ENCODE measurements at places on chromosomes 2 and 18.

DNA sequence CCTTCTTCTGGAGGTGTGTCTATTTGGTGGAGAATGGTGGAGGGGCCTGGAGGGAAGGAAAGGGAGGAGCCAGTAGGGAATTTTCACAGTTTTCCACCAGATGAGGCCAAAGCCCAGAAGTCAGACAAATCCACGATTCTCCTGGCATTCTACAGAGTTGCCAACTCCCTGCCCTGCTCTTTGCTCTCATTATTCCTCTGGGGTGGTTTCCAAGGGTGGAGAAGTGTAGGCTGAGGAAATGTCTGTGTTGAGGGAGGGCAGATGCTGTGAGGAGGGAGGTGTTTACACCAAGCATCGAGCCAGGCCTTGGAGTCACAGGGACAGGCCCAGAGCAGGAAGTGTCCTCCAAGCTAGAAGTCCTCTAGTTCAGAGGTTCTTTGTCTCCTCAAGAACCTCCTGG, 124.1 kb upstream of the LGALSL start:
- DNase-seq: no peak

GRCh38 chr2:240997856-240998705, at the start of gene SNED1:
Gene SNED1 (plus strand): TSS chr2:240998618. CDS start chr2:240998838, 220 bp downstream.
- no peak for DNase-seq

DNA sequence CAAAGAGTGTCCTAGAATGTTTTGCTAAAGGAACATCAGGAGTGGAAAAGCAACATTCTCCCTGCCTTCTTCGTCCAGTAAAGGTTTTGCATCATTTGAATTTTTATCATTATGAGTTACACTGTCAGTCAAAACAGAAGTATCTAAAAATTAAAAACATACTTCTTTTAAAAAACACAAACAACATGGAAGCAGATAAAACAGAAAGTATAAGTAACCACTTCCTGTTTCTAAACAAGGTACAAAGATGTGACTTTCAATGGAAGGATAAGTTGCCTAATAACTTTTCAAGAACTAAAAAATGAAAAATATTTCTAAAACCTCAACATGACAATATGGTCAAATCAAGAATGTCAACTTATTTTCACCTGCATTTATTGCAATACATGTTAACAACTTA, 158.2 kb downstream of the STK39 start:
- DNase-seq: no peak

- DNase-seq: no peak
Observed at GRCh38 chr2:152309352-152310214, 25.4 kb upstream of the FMNL2 start.

DNA sequence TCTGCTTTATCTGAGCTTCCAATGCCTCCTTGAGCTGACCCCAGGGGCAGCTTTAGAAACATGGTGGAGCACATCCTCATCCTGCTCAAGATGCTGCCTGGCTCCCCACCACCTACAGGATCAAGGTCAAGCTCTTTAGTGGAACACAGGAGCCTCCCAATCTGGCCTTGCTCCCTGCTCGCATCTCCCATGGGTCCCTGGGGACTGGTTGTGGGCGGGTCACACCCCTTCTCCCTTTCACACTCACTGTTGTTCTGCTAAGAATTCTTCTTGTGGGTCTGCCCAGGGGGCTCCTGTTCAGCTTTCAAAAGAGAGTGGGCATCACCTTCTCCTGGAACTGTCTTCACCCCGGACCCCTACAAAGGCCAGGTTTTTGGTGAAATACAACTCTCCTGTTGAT, 8.4 kb upstream of the NT5DC4 start:
- no peak for DNase-seq

- no peak for DNase-seq
Observed at GRCh38 chr2:29463181-29463900, 348.1 kb downstream of the CLIP4 start.

DNA sequence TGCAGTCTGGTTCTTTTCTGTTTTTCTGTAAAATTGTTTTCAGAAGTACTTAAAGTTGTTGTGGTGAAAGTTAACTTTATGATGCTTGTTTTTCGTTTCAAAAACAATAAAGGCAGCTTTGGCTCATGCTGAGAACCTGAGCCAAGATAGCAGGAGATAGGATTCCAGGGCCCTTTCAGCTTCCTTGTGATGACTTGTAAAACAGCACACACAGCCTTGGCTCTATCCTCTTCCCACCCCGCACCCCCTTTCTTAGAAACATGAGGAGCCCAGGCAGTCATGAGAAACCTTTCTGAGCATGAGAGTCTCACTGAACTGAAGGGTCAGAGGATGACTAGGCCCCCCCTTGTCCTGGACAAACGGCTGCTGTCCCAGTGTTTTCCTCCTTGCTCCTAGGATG, 12.4 kb upstream of the CHRNA1 start:
- no peak for DNase-seq

- DNase-seq: no peak
Observed at GRCh38 chr2:229202646-229203045, 68.4 kb downstream of the PID1 start.

- DNase-seq: no peak
Observed at GRCh38 chr2:105725388-105725787, 19.3 kb upstream of the NCK2 start.

DNA sequence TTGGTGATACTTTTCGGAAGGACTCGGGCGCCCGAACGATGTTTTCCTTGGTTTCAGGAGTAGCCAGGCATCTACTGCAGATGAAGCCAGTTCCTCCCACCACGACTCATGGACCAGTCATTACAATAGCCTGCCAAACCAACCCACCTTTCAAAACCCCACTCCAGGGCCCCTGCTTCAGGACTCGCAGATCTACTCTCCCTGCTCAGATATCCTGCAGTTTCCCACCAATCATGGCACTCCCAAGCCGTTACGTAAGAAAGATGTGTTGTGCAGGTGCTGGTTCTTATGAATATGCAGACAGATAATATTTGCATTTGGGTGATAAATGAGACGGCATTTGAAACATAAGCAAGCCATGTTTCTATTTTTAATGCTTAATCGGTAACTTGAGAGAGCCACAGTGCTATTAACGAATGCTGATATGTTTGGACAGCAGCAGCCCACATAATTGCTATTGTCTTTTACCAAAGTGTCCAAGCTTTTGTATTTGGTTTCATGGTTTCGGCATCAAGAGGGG, 3.5 kb upstream of the CYS1 start:
- DNase-seq: no peak

- no peak for DNase-seq
Observed at GRCh38 chr2:8554296-8554806, 127.5 kb upstream of the ID2 start.

DNA sequence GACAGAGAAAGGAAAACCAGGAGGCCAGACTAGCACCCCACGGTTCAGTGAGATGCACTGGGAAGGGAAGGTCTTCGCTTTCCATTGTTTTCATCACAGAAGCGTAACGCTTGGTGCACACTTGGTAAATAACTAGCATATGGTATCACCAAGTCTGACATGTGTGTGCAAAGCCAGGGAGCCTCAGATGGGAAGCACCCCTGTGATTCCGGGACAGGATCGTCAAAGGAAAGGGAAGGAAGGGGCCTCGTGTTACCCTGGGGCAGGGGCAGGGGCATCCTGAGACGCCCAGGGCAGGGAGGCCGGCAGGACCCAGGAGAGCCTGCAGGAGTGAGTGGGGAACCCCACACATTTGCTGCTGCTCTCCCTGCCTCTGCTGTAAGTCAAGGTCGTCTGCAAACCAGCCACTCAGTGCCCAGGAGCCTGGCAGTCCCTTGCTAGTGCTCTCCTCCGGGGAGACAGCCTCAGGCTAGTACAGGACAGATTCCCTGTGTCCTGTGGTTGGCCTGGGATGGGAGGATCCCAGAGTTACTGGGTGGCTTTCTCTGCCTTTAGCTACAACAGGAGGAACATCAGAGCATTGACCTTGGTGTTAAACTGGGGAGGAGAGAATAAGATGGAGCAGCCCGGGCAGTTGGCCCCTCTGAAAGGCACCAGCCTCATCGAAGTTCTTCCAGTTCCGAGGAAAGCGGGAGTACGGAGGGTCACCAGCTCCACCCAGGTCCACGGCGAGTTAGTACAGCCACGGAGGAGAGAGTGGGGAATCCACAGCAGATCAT, 192.5 kb downstream of the NDUFA10 start:
- DNase-seq: no peak

DNA sequence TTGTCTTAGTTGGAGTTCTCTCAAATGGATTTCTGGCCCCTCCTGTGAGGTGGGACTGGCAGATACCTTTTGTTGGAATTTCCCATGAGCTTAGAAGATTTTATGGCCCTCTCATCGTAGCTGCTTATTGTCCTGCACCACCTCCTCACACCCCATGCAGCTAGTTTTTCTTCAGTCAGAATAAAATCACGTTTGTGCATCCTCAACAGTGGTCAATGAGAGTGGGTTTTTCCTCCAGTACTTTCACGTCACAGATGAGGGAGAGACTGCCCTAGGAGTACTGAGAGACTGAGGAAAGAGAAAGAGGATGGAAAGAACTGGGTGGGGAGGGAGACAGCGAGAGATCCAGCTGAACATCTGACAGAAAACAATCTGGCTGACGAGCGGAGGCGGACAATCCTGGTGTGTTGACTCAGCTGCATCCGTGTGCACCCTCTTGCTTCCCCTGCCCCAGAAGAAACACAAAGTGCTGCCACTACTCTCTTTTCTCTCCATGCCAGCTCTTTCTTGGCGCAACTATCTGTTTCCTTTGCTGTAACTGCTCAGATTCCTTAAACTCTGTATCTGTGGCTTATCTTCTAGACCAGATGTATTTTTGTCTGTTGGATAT, 7.4 kb downstream of the RAPGEF4 start:
- DNase-seq: peak; percentile 37

DNA sequence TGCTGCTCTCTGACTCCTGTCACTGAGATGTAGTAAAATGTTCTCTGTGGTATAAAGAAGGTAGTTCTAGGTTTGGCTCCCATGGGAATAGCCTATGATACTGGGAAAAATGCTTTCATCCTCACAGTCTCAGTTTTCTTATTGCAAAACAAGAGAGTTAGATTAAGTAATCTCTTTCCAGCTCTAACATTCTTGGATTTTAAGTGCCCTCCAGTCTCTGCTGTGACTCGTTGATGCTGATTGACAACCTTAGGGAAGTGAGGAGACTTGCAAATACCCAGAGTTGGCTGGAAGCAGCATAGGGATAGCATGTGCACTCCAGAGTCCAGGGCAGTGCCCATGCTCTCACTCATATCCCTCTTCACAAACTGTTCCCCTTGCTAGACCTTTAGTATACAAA, 534.9 kb downstream of the SLC4A3 start:
- DNase-seq: no peak

DNA sequence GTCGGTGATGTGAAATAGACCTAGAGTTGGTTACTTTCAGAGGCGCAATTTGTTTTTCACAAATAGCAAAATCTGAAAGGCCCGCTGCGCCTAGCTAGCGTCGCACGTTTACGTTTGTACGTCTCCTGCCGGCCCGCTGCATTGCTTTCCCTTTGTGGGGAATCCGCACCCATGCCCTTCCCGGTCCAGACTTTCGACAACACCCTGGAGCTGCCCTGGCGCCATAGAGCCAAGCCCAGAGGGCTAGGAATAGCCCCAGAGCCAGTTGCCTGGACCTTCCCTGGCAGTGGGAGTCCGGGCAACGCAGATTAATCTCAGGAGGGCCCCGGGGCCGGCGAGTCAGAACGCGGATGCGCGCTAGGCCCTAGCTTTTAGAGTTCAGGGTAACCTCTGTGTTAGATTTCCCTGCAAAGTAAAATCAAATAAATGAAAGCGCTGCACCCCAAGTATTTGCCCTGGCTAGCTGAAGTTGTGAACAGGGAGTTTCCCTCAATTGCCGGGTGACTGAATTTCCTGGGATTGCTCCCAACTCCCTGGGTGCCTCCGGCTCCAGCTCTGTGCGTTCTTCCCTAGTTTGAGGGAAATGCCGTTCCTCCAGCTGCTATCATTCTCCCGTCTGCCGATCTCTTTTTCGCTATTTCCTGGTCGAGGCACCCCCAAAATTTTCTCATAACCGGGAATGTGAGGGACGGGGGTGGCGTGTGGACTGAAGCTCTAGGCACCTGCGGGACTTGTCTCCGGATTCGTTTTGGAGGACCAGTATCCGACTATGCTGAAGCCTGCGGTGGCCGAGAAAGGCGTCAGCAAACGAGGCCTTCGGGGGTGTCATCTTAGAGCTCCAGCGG, 1.2 kb upstream of the EN1 start:
- no peak for DNase-seq

DNA sequence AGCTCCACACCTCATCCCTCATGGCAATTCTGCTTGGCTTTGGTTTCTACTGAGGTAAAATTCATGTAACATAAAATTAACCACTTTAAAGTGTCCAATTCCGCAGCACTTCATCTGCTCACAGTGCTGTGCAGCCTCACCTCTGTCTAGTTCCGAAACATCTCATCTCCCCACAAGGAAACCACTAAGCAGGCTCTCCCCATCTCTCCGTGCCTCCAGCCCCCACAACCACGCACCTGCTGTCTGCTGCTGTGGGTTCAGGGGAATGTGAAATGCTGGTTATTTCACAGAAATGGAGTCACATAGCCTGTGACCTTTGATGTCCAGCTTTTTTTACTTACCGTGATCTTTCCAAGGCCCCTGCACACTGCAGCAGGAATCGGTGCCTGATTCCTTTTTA, 7.7 kb upstream of the GPC1 start:
- no peak for DNase-seq
